Hematopoietic multipotent progenitor cell (in vitro differentiated cells): ENCODE measurements at places on chromosomes 3 and 15. TPM values are rescaled to one million over a fixed set of nuclear protein-coding genes. Genes with fewer than 3 reads are reported as not detected.

DNA sequence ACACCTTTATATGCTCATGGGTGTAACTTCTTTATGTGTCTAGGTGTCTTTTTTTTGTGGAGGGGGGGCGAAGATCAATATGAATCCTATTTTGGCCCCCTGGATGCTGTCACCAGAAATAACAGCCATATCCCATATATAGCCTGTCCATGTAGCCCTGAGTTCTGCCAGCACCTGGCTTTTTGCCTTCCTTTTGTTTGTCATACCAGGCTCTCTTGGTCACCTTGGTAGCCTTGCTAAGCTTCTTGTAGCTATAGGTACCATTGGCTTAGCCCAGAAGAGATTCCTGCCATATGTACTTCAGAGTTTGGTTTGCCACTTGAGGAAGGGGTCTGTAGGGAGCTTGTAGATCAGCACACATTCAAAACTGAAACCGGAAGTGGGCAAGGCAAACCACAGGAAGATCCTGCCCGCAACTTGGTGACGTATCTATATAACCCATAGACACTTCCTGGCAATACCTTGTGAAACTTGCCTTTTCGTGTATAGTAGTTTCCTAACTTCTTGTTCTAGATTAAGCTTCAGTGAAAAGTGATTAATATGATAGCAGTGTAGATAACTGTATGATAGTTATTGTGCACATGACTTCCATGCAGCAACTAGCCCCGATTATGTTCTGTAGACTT, 11.9 kb downstream of the RASA2 start:
- peak; percentile 98 for DNase-seq

DNA sequence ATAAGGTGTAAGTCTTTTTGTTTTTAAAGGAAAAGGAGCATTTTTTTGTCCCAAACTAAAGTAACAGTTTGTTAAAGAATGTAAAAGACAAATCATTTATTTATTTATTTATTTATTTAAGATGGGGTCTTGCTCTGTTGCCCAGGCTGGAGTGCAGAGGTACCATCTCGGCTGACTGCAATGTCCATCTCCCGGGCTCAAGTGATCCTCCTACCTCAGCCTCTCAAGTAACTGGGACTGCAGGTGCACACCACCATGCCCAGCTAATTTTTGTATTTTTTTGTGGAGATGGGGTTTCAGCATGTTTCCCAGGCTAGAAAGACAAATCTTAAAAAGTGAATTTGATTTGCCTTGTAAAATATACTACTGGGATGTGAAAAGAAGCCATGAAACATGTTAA, 86.3 kb upstream of the PLXND1 start:
- DNase-seq, result no peak

GRCh38 chr3:67534594-67534993, 119.8 kb downstream of the SUCLG2 start:
- DNase-seq, result no peak

DNA sequence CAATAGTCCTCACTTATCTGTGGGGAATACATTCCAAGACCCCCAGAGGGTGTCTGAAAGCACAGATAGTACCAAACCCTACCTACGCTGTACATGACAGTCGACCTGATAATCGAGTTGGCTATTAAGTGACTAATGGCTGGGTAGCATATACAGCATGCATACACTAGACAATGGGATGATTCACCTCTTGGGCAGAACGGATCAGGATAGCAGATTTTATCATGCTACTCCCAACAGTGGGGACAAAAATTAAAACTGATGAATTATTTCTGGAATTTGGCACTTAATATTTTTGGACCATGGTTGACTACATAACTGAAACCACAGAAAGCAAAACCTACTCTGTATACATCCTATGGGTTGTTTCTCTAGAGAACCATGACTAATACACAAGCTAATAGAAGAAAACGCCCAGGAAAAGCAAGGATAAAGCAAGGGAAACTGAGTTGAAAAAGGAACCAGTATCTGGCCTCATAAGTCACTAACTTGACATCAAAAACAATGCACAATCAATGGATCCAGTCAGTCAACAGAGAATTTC, 15.5 kb downstream of the ATG3 start:
- no peak for DNase-seq

GRCh38 chr15:69117431-69117871, 43.0 kb upstream of the GLCE start:
- no peak for DNase-seq

The LYZL4 gene
- not detected for total RNA-seq

DNA sequence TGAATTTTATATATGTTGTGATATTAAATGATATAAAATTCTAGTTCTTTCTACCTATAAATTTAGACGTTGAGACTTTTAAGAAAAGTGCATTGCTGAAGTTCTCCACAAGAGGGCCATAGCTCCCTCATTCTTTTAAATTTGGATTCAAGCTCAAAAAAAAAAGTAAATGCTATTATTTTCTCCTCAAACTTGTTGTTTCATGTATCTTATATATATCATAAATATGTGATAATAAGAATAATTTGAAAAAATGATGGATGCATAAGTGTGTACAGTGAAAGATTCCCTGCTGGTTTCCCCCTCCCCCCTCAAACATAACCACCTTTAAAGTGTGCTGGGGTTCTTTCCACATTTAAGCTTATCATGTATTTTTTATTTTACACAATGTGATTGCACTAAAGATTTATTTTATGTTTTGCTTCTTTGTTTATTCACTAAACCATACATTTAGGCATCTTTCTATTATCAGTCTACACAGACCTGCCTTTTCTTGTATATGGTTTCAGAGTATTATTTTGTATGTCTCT, 769.4 kb upstream of the GOLIM4 start:
- no peak for DNase-seq

- peak; percentile 35 for DNase-seq
These were observed 4.1 kb downstream of the EFCAB12 start for GRCh38 chr3:129424185-129424841.

DNA sequence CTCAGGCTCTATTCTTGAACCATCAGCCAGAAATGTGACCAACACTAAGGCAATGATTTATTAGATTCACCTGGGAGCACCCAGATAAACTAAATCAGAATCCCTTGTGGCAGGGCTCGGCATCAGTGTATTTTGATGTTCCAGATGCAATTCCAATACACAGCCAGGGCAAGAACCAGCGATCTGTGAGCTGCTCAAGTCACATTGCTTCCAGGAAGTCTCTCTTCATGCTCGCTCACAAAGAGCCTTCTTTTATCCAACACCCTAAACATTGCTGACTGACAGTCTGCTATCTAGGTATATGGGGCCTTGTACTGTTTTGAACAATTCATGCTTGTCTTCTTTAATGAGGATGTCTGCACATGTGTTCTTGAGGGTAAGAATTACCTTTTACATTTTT, 40.9 kb upstream of the GOLGA8J start:
- no peak for DNase-seq

The GOLGA8J gene
- total RNA-seq, result under 0.01 TPM

The ARF4 gene
- 23.7 TPM for total RNA-seq

DNA sequence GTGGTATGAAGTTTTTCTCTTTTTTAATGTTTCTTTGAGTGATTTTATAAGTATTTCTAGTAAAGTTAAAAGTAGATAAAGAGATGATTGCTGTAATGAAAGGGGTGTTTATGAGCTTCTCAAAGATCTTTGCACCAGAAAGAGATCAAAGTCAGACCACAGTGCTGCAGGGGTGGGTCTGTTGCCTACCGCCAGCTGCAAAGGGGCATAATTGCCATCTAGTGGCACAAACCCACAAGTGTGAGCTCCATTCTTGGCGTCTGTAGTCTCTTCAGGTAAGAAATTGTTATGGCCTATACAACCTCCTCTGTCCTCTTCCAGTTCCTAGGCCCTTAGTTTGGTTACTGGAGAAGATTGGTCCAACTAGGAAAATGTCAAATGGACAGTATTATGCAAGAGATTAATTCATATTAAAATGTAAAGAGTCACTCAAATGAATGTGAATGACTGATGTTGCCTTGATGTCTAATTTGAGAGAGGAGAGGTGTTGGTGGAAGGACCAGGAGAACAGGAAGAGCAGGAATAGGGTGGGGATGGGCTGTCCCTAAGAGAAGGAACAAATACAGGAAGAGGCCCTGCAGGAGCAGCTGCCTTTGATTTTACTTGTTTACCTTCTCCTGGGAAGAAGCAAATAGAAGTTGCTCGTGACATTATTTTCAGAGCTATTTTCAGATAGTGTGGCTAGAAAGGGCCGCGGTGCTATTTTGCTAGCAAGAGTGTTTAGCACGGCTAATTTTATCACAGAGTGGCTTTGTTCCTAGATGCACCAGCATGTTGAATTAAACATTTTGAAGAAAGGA, 53.0 kb upstream of the GSK3B start:
- DNase-seq, result peak; percentile 64
